ENCODE measurements at places on chromosomes 6 and 20. TPM values are rescaled to one million over a fixed set of nuclear protein-coding genes. Genes with fewer than 3 reads are reported as not detected.

GRCh38 chr20:46990017-46990595, 95.5 kb downstream of the EYA2 start:
- H3K36me3 ChIP-seq, result no peaks in the 10 kb centered on the region
- no peak overlapping the region for H3K27ac ChIP-seq
- no peak for DNase-seq
- H3K27me3 ChIP-seq, result peaks cover 21% of the 10 kb centered on the region

The SRMS gene
- not detected for total RNA-seq

The ZSCAN23 gene
- 1.5 TPM for total RNA-seq

- H3K27ac ChIP-seq, result no peak overlapping the region
- H3K4me3 ChIP-seq, result no peak overlapping the region
- no peak for DNase-seq
- peaks cover 2% of the 10 kb centered on the region for H3K27me3 ChIP-seq
These were observed 1.7 kb upstream of the MYO6 start for GRCh38 chr6:75747152-75747992.

The TCP11 gene
- 0.65 TPM for total RNA-seq

All from HFFc6 (cell line).